NCI-H1417 treated with DMSO at 0.1 percent for 48 hours (cell line): ENCODE measurements at places on chromosomes 2 and 18.

GRCh38 chr2:170969872-170970496 is 40.9 kb downstream of the GORASP2 start:
- no peak for DNase-seq

DNA sequence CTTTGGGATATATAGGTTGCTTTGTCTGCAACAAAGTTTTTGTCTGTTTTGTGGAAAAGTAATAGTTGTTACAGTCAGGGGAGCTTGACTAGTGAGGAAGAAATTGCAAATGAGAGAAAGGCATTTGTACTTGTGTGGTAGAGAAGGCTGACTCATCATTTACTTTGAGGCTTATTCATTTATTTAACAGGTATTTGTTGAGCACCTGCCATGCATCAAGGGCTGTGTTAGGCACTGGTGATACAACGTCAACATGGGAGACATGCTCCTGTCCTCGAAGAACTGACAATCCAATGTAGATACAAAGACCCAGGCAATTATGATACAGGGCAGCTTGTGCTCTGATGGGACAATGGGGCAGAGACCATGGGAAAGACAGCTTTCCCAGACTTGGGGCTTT is 79.5 kb downstream of the UPP2 start:
- DNase-seq = no peak

DNA sequence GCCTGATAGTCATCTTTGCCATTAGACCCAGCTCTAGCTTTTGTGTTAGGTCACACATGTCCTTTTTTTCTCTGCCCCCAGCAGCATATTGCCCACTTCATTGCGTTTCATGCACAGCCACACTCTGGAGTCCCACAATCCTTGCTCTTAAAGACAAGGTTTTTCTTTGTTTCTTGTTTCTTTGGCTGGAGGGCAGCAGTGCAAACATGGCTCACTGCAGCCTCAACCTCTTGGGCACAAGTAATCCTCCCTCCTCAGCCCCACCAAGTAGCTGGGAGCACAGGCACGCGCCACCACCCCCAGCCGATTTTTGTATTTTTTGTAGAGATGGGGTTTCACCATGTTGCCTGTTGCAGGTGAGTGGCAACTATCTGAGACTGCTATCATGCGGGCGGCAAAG is 16.9 kb upstream of the PAPOLG start:
- DNase-seq = no peak

DNA sequence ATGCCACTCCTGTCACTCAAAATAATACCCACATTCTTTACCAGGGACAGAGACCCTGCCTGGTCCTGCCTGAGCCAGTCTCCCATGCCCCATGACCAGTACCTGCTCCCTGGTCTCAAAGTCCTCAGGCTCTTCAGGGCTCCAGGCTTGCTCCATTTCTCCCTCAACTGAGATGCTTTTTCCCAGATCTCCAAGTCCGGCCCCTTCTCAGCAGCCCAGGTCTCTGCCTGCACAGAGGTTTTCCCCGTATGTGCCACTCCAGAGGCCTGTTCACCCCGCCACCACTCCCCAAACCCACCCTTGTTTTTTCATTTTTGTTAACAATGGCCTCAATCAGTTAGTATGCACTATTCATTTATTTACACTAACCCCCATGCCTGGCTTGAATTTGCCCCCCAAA is 499.5 kb upstream of the MYT1L start:
- no peak for DNase-seq

GRCh38 chr2:178111743-178112142 is 494 bp upstream of the RBM45 start:
- DNase-seq = no peak

DNA sequence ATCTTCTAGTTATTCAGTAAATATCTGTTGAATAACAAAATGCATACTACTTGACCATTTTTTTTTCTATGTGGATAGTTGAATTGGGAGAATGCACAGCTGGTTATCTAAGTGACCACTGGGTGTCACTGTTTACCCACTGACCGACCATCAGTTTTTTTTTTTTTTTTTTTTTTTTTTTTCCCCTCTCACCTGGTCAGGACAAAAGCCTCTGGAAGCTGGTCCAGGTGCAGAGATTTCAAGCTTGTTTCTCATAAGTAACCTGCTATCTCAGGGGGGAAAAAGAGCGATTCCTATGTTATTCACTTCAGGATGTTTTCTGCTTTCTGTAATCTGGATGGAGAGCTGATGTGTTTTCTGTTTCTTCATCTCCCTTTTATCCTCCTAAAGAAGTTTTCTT is 256.0 kb downstream of the DCDC2C start:
- DNase-seq = peak; percentile 47

DNA sequence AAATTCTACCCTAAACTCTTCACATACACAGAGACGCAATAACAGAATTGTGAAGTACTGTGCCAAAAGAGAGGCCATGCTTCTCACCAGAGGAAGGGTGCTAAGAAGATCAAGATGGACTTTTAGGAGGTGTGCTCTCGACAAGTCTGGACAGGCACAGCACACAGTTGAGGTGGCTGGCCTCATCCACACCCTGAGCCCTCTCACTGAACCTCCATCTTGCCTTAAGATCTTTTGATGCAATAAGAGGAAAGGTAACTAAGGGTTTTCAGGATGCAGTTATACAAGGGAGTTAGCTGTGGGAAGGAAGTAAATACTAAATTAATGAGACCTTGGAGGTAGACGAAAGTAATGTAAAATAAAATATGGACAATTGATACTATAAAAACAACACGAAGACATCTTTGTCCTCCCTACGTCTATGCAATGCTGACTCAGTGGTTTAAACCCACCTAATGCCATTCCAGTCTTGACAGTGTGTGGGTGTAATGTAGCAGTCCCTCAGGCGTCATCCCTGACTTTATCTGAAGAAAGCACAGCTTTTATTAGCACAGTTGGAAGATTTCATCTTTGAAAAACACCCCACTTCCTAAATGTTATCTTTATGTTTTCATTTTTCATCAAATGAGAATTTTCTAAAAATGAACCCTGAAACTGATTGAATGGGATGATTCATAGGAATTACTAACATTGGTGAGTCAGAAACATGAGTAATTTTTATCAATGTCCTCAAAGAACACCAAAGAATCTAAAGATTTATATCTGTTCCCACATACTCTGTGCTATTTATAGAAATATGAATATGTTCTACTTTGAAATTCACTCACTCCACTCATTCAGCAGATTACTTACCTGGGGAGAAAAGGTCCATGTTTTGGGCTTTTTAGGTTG is 34.0 kb upstream of the MALL start:
- DNase-seq = no peak

DNA sequence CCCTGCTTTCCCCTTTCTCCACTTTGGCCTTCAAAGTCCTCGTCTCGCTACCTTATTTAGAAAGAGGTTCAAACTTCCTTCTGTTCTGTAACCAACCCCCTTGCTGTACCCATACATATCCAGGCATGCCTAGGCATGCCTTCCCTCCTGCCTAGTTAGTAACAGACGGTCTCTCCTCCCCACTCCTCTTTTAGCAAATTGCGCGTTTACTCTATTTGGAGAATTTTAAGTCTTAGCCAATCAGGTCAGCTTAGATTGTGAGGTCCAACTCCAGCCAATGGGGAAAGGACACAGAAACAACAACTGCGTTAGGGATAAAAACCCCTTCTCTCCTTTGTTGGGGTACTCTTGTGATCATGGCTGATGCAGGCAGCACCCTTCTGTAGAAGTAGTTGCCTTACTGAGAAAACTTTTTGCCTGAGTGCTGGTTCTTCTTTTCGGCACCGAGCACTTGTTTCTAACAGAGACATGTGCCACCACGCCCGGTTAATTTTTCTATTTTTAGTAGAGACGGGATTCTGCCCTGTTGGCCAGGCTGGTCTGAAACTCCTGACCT is 85.9 kb upstream of the FOXI3 start:
- DNase-seq = no peak

DNA sequence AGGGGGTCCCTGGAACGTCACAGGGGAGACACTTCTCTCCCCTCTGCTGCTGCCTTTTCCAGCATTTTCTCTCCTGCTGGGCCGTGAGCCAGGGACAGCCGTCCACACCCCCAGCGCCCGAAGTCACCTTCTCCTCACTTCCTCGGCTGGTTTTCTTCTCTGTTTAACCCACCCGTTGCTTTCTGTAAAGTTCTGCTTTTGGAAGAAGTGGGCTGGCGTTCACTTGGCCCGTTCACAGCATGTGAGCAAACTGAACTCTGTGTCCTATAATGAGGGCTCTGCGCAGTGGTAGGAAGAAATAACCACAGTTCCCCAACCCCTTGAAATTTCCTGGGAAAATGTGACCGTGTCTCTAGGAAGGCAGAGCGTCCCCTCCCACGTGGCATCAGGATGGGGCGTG is 187.0 kb upstream of the HDAC4 start:
- DNase-seq = no peak
